ENCODE measurements at places on chromosomes 6 and 20.

- DNase-seq = peak; percentile 19
Measured at GRCh38 chr6:137094411-137095008, 49.7 kb upstream of the IL20RA start.

GRCh38 chr20:965956-966355 is 36.2 kb downstream of the RSPO4 start:
- DNase-seq = no peak

DNA sequence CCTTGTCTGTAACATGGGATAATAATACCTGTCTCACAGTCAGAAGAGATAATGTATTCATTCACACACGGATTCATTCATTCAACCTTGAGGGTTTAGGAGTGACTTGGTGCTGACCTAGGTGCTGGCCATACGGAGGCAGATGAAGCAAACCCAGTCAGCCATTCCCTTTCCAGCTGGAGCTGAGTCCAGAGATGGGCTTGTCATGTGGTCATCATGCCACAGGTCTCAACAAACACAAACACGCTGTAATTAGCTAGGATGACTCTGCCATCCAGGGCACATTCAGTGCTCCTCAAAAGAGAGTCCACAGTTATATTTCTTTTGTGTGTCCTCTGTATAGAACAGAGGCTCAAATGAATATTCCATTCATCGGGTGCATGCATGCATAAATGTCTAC is 19.5 kb upstream of the PRELID3B start:
- no peak for DNase-seq

DNA sequence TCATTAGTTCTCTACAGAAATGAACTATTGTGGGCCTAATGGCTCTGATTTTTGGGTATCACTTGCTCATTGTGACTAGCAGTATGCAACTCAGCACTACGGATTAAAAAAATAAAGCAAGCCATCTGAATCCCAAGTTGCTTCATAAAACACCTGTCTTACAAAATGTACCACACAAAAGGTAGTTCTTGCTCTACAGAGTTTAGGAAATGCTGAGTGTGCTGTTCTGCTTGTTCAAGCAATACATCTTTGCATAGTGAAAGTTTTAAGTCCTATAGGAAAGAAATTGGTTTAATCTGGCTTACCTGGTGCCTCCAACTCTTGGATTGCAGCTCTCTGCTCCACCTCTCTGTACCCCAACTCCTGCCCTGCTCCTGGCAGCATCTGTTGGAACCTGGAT is 266.7 kb upstream of the AGPAT4 start:
- DNase-seq = no peak

DNA sequence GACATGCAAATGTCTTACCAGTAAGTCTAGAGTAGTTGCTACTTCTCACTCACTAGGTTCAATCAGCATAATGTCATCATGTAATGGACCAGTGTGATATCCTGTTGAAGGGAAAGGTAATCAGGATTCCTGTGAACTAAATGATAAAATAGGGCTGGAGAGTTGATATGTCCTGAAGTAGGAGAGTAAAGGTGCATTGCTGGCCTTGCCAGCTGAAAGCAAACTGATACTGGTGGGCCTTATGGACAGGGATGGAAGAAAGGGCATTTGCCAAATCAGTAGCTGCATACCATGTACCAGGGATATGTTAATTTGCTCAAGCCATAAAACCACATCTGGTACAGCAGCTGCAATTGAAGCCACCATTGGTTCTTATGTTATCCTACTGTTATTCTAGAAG is 37.5 kb upstream of the IYD start:
- no peak for DNase-seq

- no peak for DNase-seq
Measured at GRCh38 chr6:97867177-97867576, 584.2 kb upstream of the MMS22L start.

DNA sequence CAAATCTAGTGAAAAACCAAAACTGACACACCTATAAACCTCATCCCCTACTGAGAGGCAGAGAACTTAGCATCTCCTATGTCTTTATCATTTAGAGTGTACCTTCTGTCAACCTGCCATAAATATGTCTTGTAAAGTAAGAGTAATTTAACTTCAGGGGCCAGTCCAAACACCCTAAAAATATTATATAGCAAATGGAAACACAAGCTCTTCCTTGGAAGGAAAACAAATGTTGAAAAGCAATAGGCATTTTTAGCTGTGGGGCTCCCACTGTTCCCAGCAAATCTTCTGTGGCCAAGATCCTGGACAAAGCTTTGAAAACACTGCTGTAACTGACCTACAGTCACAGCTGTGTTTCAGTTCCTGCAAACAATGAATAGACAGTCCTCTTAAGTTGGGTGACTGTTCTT is 140.0 kb upstream of the RNF217 start:
- no peak for DNase-seq

GRCh38 chr20:51768759-51769517 is 748 bp upstream of the ATP9A start:
- DNase-seq = no peak

Measured in stimulated activated CD8-positive, alpha-beta memory T cell treated with anti-CD3 and anti-CD28 coated beads, Interleukin-2, amount 100 ng/mL, for 1 hour (primary cell).